ENCODE measurements at places on chromosomes 7 and 10.

DNA sequence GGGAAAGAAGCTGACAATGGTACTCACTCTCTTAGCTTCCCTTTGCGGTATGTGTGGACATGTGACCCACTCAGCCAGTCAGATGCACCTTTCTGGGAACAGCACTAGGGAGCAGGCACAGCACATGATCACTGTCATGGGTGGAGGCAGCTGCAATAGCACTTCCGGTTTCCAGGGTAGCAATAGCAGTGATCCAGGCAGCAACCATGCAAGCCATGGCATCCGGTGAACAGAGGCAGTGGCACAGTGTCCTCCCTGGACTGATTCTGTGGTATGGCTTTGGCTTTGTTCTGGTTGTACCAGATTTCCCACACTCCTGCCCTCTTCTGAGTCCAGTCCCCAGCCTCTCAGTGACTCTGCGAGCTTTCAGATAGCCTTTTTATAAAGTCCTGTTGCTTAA lies 86.8 kb upstream of the NAMPT start:
- no peak for DNase-seq

GRCh38 chr7:96320442-96320841 lies 1.5 kb downstream of the SLC25A13 start:
- no peak for DNase-seq

GRCh38 chr7:82244947-82245517 lies 198.5 kb downstream of the CACNA2D1 start:
- no peak for DNase-seq

- DNase-seq: no peak
These were observed 182.1 kb upstream of the CDC14C start for GRCh38 chr7:48742079-48742798.

GRCh38 chr7:152335900-152336571 lies 99.8 kb downstream of the KMT2C start:
- no peak for DNase-seq

- no peak for DNase-seq
These were observed 414.7 kb upstream of the GHITM start for GRCh38 chr10:83724471-83725241.

DNA sequence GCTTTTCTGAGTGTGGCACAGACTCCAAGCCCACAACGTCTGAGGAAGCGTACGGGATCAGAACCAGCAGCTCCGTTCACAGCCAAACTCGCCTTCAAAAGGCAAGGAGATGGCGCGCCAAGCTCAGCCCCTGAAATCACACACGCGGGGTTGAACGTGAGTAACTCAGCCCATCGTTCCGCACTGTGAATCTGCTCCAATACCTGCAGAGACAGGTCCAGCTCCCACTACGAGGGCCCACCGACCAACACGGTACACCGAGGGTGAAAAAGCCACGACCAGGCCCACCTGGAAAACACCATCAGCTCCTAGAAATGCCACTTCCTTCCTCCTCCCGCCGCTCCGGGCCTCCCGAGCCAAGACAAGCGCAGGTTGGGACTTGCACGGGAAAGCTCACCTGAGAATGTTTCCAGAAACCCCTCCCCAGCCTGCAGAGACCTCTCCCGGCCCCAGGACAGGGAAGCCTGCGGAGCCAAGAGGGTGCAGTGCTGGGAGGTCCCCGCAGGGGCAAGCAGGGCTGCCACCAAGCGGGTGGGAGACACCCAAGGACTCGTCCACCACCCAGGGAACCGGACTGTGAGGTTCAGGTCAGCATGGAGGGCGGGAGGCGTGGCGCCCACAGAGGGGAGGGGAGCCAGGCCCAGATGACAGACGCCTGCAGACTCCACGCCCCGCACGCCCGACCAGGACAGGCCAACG lies 93.9 kb upstream of the PDGFA start:
- no peak for DNase-seq

DNA sequence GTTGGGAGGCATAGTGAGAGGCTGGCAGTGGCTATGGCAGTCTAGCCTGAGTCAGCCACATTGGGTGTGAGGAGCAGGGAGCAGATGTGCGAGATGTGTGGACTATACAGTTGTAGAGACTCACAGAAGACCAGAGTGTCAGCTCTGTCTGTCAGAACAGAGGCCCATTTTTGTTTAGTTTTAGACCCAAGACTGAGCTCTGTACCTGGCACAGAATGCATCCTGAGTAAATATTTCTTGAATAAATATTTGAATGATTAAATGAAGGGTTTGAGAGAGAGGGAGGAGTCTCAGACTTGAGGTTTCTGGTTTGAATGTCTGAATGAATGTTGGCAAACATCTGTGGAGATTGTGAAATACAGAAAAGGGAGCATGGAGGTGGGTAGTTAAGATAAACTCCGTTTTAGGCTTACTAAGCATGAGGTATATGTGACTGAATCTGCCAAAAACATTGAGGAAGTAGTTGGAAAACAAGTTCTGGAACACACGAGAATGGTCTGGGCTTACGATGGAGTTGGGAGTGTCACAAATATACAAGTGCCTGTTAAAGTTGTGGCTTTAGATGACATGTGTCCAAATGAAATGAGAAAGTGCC lies 3.6 kb downstream of the SEC23IP start:
- DNase-seq: peak; percentile 64

GRCh38 chr7:100219271-100219737 lies 445 bp upstream of the PVRIG start:
- DNase-seq: no peak

DNA sequence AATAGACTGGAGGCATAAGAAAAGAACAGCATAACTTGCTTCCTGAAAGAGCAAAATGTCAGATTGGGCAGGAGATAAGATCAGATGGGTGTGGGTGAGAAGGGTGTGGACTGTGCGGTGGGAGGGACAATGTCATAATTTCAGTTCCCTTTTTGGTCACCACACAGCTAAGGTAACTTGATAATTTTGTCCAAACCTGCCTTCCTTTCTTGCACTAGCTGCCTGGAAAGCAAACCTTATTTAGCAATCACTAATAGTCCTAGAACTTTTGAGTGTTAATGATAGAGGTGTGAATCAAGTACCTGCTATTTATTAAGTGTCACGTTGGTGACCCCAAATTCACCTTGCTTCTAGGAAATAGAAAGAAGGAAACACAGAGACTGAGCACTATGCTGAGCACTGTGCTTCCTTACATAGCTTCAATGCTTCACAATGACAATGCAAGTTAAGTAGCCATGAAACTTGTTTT lies 72.4 kb upstream of the SP4 start:
- no peak for DNase-seq

DNA sequence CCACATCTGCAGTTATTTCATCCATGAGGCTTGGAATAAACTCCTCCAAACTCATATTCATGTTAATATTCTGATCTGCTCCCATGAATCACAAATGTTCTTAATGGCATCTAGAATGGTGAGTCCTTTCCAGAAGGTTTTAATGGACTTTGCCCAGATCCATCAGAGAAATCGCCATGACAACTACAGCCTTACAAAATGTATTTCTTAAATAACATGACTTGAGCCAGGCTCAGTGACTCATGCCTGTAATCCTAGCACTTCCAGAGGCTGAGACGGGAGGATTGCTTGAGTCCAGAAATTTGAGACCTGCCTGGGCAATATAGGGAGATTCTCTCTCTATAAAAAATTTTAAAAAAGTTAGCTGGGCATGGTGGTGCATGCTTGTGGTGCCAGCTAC lies 102.1 kb upstream of the TMEM168 start:
- no peak for DNase-seq

- DNase-seq: no peak
These were observed 25.1 kb downstream of the DDIT4 start for GRCh38 chr10:72298592-72299519.

- DNase-seq: no peak
These were observed 145.3 kb upstream of the FAM3C start for GRCh38 chr7:121541457-121541856.

DNA sequence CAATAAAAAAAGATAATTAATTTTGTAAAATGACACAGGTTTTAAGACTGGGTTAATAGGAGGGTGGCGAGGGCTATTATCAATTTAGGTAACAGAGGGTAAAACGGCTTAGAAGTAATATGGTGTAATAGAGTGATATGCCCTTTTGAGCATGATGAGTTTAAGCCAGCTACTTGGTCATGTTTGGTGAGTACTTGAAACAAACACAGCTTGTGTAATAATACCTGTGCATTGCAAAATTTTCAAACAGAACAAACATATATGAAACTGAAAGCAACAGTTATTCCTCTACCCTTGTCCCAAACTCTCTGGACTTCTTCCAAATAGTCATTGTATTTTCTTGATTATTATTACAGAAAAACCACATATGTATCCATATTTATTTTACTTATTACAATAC lies 241.7 kb downstream of the MAGI2 start:
- DNase-seq: no peak

GRCh38 chr10:78686444-78687060 lies 382.2 kb upstream of the ZMIZ1 start:
- no peak for DNase-seq

GRCh38 chr7:80804589-80804988 lies 114.3 kb downstream of the SEMA3C start:
- no peak for DNase-seq

- no peak for DNase-seq
These were observed 56.8 kb upstream of the DGKB start for GRCh38 chr7:14959339-14959738.

- no peak for DNase-seq
These were observed 1.9 kb downstream of the SLC18A3 start for GRCh38 chr10:49611816-49612512.

DNA sequence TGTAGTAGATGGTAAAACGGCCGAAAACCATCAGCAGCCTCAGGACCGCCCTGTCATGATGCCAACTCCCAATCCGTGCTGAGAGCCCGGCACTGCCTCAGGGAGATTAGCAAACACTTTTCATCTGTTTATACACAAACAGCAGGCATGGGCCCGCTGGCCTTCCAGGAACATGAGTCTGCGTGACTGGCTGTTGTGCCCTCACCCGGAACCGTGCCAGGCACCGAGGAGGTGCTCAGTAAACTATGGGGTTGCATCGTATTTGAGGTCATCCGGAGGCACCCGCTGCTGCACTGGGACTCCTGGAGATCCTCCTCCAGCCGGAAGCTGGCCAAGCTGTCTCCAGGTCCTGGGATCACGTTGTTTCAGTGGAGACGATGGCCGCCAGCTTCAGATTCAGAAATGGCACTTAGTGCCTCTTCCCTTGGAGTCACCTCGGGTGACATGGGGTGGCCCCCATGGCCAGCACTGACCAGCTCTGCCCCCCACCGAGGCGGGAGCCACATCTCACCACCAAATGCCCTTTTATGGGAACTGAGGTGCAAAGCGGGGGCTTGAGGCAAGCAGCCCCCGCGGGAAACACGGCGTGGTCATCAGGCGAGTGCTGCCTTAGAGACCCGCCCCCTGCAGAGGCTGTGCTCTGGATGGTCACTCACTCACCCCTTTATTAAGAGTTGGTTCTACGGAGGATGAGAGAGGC lies 585.9 kb downstream of the PTPRN2 start:
- DNase-seq: no peak

DNA sequence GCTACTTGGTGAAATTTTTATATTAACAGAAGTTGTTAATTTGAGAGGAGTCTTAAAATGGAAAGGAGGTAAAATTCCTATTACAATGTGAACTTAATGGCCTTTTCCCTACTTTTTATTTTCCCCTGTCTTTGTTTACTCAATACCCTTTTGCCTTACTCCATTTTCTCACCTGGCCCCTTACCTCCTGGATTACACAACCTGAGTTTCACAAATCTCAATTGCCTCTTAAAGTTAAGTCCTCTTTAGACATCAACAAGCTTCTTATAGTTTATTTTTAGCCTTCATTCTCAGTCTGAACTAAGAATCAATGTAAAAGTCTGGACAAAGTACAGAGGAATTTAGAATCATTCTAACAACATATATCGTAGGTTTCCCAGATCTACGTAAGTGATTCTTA lies 247.0 kb downstream of the PCDH15 start:
- no peak for DNase-seq

DNA sequence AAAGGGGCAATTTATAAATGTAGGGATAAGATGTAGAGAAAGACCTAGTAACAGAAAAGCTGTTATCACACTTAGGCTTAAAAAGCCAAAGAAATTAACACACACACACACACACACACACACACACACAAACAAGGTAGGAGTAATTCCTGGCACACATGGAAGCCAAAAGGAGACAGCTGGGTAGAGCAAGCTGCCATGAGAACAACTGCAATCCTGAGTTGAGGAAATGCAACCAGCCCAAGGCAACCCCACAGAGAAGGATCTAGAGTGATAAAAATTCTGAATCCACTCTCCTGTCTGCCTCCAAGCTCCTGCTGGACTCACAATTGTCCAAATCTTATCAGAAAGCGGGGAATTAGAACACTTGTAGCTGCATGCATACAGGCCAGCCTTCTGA lies 229.1 kb upstream of the DGKB start:
- DNase-seq: no peak

DNA sequence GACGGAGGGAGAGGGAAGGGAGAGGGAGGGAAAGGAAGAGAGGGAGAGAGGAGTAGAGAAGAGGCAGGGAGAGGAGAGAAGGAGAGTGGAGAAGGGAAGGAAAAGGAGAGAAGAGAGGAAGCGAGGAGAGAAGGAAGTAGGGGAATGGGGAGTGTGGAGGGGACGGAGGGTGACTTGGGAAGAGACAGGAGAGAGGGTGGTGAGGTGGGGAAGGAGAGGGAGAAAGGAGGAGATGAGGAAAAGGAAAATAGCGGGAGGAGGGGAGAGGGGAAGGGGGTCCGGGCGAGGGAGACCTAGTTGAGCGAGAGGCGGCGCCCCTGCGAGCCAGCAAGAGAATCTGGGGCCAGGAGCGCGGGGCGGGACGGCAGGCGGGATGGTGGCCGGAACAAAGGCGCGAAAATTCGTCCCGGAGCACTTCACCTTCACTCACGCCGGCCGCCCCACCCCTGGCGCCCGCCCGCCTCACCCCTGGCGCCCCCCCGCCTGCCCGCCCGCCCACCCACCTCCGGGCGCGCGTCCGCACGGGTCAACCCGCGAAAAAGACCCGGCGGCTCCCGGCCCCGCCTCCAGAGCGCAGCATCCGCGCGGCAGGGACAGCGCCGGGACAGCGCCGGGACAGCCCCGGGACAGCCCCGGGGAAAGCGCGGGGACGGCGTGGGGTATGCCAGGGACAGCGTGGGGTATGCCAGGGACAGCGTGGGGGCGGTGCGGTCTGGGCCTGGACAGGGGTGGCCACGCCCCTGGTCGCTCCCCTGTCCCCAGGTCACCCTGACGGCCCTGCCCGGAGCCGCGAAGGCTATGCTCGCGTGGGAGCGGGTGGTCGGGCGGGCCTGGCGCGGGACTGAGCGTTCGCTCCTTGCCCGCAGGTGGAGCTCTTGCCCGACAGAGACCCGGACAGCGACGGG lies 4.2 kb downstream of the VSTM2A start:
- DNase-seq: no peak

- DNase-seq: no peak
These were observed at the start of gene GIMAP7 for GRCh38 chr7:150514748-150515222. GIMAP7 (plus strand) TSS chr7:150514872; CDS start chr7:150519975, 5,103 bp downstream.

DNA sequence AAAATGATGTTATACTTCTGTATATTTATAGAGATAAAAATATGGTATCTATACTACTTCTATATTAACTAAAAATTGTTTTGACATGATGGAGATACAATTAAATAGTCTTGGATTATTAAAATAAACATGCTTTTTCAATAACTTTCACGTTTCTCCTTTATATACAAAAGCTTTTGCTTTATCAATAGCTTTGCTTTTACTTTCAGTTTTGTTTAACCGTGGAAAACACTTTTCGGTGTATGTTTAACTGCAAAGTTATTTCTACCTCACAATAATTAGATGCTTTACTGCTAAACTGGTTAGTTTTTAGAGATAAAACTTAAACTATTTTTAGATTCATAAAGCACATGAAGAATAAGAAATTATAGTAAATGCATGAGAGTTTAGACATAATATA lies 432.1 kb upstream of the PCDH15 start:
- no peak for DNase-seq

- no peak for DNase-seq
These were observed 10.0 kb upstream of the PCGF5 start for GRCh38 chr10:91210435-91210834.
